NCI-H510A (cell line): ENCODE measurements at places on chromosomes 2 and 18.

DNA sequence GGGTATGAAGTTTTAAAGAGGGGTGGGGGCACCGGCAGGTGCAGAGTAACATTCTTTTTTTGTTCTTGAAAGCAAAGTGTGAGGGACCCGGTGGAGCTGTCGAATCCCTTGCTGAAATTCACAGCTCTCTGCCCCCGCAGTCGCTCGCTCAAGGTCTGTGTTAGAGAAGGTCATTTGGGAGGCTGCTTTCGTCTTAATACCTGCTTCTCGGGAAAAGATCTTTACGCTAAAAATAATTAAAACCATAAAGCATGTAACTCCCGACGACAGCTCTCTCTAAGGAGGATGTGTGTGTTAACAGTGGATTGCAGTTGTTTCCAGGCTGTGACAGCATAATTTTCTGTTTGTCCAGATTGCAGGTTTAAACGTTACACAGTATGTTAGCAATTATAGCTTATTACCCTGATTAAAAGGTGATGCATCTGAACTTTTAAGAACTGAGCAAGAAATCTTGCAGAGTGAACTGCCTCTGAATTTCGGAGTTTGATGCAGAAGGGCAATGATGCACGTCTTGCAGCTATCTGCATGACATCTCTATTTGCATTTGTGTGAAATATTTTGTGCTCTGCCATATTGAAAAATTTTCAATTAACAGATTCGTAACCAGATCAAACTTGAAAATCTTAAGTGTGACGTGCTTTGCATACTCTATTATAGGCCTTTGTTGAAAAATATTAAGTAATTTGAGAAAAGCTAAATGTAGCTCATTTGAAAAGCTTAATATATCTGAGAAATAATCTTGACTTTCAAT lies 954 bp downstream of the RAPGEF4 start:
- DNase-seq, result no peak

DNA sequence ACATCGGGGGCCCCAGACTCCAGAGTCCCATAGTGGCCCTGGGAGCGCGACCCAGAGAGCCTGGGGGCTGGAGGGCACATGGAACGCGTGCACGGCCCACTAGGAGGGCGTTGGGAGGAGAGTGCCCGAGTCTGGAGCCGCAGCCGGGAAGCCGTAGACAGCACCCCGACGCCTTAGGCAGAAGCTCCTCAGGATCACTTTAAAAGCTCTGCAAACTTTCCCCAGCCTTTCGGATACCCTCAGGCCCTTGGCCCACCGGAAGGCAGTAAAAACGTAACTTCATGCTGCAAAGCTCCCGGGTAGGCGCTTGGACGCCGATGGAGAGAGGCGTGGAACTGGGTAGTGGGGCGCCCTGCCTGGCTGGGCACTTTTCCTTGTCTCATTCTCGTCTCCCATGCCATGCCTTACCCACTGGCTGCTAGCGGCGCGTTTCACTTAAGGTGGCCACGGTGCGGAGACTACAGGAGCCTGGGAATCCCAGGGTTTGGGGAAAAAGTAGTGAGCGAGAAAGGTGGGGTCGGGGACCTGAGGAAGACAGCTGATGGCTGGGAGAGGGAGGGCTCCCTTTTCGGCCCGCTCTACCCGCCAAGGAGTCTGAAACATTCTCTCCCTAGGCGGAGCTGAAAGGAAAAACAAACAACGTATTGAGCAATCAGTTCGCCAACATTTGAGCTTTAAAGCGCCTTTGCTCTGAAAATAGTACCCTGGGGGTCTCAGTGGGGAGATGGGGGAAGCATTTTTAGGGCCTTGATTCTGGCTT lies 141.8 kb downstream of the MEIS1 start:
- no peak for DNase-seq

DNA sequence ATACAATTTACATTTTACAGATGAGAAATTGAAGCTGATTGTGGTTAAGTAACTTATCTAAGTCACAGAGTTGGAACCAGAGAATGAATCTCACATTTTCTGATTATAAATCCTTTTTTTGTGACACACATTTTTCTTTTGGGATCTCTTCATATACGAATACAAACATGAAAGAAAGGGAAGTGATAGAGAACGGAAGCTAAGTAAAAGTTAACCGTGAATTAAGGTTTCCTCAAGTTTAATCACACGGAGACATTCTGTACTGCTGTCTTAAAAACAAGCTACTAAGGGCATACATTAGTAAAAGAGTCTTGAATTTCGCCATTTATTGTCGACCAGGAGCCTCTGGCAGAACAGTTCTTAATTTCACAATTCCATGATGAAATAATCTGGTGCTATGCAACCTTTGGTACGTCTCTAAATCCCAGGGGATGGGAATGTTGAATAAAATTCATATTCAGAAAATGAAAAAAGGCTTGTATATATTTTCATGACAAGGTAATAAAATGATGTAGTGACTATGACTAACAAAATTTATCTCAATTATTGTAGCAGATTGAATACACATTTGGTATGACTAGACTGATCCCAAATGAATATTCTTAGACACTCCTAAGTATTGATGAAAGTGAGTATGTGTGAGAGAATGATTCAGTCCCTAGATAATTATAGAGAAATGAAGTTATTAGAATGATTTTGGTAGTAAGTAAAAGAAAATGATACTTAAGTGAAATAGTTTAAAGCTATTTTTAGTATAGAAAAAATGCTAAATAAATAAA lies 40.3 kb upstream of the ZSWIM2 start:
- no peak for DNase-seq

- DNase-seq, result no peak
These were observed 197.8 kb downstream of the TNS1 start for GRCh38 chr2:217804791-217805667.

- no peak for DNase-seq
These were observed at the start of gene GPR35 for GRCh38 chr2:240624950-240625621. Gene GPR35 (plus strand): TSS chr2:240625480. CDS start chr2:240629953, 4,473 bp downstream.

- no peak for DNase-seq
These were observed 76.3 kb upstream of the MGAT4A start for GRCh38 chr2:98807221-98807620.

DNA sequence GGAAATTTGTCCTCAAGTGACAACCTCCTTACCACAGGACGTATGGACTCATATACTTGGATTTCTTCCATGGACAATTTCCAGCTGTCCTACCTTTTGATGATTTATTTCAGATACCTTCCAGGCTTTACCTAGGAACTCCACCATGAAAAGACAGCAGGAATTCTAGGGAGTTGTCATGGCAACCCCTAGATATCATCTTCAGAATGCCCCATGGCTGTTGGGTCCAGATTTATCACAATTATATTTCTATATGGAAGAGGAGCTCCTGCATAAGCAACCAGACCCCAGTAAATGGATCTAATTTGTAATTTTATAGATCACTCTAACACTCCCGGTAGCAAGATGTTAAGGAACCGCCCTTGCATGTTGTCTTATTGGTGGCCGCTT lies 102.3 kb upstream of the ZNF521 start:
- DNase-seq, result no peak

DNA sequence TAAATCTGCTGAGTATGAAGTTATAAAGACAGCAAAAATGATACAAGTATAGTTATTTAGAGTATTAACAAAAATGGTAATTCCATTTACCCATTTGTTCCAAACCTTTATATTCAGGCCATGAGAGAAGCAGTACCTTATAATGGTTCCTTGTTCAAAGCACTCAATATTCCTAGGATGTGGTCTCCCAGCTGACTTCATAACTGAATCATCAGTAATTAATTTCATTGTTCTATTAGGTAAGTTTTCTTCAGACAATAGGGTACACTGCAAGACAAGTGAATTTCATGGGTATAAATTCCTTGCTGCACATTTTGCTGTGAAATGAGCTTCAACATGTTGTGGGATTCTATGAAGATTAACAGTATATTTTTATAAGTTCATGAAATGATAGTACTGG lies 550.8 kb upstream of the ZEB2 start:
- no peak for DNase-seq

DNA sequence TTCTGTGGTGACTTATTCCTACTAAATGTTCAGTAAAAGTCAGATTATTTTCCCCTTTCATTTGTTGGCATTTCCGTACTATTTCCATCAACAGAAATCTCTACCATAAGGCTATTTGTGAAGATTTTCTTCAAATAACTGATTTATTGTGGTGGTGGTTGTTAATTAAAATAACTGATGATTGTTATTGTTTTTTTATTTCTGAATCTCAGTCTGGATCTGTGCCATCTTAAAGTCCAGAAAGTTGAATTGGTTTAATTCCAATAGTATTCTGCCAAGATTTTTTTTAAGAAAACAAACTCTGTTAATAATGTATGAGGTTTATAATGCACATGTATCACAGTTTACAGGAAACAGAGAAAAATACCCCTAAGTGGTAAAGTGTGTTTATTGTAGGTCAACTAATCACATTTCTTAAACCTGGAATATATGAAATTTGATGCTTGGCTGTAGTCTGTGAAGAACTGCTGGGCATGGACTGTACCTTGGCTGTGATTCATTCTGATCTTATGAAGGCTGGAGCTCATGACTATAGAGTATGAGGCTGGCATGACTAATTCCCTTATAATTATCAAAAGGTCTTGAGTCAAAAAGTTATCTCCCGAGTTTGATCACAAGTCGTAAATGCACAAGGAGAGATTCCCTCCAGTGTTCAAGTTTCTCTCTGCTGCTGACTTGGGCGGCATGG lies 134.2 kb upstream of the RND3 start:
- no peak for DNase-seq
